Left lung (tissue), 14 donors: ENCODE measurements at places on chromosomes 4 and X.

DNA sequence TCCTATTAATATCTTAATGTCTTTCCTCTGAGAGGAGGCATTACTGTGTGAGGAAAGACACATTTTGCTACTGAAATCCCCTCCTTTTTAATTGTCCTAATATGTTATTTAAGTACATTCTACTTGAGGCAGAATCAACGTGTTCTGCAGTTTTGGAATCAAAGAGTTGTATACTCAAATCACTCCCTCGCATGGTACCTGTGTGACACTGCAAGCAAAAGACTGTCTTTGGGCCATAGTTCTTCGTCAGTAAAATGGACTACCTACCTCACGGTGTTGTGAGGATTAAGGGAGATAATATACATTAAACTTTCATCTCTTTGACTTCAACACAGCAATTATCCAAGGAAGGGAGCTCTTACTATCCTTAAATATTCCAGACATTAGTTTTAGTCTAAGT, 61.5 kb downstream of the TIGD2 start:
- no peak for DNase-seq

- DNase-seq = no peak
Observed at GRCh38 chr4:13762130-13762529, 134.6 kb upstream of the BOD1L1 start.

GRCh38 chr4:35063031-35063570, 1181.2 kb downstream of the ARAP2 start:
- no peak for DNase-seq

- no peak for DNase-seq
Observed at GRCh38 chrX:23789386-23790154, 6.6 kb downstream of the SAT1 start.

DNA sequence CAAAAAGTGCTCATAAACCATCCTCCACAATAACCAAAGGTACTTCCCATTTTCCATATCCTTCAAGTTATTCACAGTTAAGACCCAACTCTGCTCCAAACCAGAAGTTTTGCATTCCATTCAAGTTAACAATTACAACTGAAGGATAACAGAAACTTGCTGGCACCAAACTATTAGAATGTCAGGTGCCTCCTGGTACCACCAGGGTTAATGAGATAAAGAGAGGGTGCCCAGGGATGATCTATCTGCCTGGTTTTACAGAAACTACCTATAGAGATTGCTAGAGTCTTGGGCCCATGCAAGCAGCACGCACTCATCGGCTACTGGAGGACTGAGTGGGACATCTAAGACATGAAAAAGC, 114.6 kb downstream of the RBM47 start:
- no peak for DNase-seq

DNA sequence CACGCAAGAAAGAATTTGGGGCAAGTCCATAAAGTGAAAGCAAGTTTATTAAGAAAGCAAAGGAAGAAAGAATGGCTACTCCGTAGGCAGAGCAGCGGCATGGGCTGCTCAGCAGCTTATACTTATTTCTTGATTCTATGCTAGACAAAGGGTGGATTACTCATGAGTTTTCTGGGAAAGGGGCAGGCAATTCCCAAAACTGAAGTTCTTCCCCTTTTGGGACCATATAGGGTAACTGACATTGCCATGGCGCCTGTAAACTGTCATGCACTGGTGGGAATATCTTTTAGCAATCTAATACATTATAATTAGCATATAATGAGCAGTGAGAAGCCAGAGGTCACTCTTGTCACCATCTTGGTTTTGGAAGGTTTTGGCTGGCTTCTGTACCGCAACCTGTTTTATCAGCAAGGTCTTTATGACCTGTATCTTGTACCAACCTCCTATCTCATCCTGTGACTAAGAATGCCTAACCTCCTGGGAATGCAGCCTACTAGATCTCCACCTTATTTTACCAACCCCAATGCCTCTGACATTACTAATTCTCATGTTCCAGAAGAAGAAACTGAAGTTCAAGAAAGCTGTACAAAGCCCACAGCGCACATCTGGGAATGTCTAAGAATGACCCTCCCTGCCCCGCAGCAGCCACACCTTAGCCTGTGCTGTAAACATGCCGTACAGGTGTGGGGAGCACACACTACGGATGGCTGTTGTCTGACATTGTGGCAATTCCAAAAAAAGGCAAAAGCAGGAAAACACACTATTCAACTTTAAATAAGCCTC, 18.6 kb downstream of the RXFP1 start:
- no peak for DNase-seq

DNA sequence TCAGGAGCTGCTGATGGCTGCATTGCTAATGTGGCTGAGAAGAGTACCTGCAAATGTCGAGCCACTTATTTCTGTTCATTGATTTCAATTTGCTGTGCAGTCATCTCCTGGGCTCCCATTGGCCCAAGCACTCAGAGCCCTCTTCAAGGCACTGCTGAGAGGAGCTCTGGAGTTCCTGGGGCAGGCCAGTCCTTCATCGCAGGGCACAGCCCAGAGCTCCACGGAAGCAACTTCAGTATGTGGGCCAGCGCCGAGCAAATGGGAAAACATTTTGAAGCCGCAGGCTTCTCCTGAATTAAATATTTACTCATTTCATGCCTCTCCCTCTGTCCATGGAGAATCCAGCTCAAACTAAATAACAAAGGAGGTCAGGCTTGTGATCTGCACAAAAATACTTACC, 383.3 kb downstream of the BCOR start:
- no peak for DNase-seq

DNA sequence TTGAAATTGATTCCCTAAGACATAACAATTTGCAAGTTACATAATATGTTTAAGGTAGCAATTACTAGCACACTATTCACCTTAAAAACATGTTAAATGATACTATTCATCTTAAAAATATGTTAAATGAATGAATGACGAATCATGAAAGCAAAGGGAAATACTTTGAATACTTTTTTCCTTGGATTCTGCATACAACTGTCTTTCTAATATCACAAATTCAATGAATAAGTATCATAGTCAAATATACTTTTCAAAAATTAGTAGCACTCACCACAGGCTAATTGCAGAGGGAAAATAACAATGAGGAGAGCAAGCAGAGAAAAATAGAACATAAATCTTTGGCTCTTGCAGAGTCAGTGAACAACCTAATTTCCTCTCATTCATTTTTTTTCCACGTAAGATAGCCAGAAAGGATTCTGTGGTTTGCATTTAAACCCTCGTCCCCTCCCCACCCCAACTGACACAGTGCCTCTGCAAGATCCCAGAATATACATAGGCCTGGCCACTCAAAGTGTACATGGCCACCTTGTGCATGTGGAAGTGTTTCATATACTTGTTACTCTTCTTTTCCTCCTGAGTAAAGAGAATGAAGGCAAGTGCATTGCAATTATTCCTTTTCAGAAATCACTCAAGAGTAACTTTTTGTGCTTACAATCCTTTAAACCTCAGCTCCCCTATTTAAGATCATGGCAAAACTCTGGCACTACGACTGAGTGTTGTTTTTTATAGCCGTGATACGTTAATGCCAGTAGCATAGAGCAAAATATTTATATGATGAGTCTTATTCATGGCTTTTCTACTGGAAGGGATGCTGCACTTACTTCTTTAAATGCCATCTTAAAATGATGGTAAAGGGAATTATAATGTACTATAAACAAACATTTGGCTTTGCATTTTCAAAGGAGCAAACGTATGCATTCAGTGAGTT, 236.4 kb downstream of the PDGFC start:
- DNase-seq = no peak

DNA sequence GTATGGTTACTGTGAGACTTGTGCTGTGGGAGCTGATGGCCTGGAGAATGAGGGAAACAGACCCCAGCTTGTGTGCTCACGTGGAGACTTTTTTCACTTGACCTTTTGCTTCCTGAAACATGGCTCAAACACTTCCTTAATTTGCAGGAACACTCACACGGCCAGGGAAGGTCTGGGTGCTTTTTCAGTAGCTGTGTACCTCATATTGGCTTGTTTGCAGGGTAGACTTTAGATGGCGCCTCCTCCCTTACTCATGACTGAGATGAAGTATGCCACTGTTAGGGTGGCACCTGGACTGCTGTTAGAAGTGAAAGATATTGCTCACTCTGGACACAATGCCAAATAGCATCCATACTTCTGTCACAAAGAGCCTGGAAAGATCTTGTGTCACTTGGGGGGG, 75.7 kb upstream of the WDR1 start:
- DNase-seq = no peak

GRCh38 chrX:12419591-12419990, 281.3 kb downstream of the FRMPD4 start:
- no peak for DNase-seq
